ENCODE measurements at places on chromosomes 7 and 10.

- DNase-seq, result no peak
Measured at GRCh38 chr10:104195706-104196105, 36.5 kb downstream of the CFAP43 start.

GRCh38 chr10:128579901-128580300 lies 453.7 kb upstream of the MKI67 start:
- DNase-seq, result no peak

DNA sequence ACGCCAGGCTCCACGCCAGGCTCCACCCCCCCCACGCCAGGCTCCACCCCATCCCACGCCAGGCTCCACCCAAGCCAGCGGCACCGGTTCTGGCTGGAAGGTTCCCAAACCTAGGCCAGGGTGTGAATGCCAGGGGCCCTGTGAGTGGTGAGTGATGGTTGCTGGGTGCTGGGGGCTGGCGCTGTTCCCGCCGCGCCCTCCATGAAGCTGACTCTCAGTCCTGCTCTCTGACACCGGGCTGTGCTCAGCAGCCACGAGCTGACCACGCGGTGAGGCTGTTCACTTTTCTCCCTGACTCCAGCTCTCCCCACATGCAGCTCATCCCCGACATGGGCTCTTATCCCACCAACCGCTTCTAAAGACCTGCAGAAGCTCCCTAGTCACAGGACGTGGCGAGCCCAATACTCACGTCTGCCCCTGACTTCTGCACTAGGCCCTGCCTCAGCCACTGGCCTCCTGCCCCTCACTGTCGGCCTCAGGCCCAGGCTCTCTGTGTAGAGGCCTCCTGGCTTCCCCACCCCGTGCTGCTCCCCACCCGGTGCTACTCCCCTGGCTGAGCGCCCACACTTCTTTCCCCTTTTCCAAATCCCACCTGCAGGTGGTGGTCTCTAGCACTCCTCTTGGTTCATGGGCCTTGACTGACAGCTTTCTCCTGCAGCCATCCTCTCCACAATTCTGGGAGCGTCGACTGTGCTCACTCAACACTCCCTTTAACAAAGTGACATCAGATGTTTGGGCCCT lies 603.0 kb downstream of the PTPRN2 start:
- no peak for DNase-seq

DNA sequence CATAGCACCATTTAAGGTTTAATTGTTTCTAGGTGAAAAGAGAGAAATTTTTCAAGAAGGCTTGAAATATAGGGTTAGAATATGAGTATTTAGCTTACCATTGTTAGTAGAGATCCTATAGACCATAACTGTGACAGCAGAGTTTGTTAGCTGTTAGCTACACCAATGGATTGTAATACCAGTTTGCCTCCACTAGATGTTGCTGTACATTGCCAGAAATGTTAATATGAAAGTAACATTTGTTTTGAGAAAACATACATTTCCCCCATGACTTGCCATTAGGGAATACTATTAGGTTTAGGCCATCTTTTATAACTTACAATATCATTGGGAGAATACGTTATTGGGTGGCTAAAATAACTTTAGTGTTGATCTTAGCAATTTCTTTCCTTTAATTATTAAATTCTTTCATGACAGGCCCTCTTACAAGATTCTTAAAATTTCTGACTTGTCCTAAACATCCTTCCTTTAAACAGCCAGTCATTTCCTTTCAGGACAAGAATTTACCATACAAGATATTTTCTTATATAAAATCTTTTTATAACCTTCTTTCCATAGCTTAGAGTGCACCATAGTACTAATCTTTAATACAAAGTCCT lies 39.5 kb downstream of the ZNF117 start:
- DNase-seq, result no peak

DNA sequence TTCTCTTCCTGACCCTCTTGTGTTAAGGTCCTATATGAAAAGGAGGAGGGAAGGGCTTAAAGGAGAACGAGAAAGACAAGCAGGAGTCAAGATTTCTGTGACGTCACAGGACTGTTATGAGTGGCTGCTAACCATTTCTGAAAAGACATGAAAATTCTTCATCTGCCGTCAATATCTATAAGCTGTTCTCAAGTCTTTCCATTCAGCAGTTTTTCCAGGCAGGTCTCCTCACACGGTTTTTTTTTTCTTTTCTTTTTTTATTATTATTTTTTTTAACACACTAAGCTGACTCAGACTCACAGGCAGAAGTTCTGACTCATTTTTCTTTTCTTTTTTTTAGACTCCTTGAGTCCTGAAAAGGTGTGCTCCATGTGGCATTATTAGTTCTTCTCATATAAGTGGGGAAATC lies 72.0 kb downstream of the DGKI start:
- DNase-seq, result no peak

GRCh38 chr7:116395141-116395791 lies 104.3 kb upstream of the CAV2 start:
- no peak for DNase-seq

Measured in NCI-H1930 (cell line).